Suppressor macrophage (primary cell): ENCODE measurements at places on chromosomes 13 and 19.

DNA sequence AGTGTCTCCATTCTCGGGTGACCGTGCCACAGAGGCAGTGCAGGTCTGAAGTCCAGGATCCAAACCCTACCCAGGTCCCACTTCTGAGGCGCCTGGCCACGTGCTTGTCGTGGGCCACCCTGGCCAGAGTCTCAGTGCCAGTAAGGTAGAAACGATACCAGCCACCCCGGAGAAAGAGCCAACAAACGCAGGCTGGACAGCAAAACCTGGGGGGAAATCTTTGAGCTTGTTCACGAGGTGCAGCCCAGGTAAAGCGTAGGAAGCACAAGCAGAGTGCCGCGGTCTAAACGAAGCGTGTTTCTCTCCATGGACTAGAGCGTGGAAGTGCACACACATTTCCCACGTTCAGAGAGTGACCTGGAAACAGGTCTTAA lies 95.6 kb downstream of the ATP11A start:
- DNase-seq = no peak

GRCh38 chr13:91291078-91291477 lies 56.4 kb upstream of the MIR17HG start:
- DNase-seq = no peak

DNA sequence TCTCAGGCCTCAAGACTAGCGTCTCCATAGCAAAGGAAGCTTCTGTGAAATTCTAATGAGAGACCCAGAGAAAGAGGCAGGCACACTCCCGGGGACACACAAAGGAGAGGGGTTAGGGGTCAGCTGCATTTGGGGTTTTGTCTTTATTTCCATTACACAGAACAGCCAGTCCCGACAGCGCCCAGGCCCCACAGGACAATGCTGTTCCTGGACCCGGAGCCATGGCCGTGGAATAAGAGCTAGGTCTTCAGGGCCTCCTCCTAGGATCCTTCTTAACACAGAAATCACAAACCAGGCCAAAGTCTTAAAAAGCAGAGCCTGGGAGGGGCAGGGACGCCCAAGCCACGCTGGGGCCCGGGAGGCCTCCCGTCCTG lies 22.8 kb downstream of the KCTD15 start:
- no peak for DNase-seq

GRCh38 chr13:44872751-44873150 lies 116.5 kb downstream of the NUFIP1 start:
- no peak for DNase-seq

- DNase-seq = no peak
These were observed 303.9 kb downstream of the SLITRK5 start for GRCh38 chr13:87975035-87975434.

GRCh38 chr13:55664178-55664577 lies 1476.5 kb upstream of the PRR20A start:
- no peak for DNase-seq
